Activated CD8-positive, alpha-beta memory T cell treated with anti-CD3 and anti-CD28 coated beads, Interleukin-2, amount 50 U/mL, for 4 hours (primary cell): ENCODE measurements at places on chromosomes 13 and 19.

GRCh38 chr13:62510906-62511655 is 1095.4 kb upstream of the PCDH20 start:
- no peak for DNase-seq

- peak; percentile 41 for DNase-seq
Observed at GRCh38 chr19:12938779-12939601, 581 bp downstream of the CALR start.

DNA sequence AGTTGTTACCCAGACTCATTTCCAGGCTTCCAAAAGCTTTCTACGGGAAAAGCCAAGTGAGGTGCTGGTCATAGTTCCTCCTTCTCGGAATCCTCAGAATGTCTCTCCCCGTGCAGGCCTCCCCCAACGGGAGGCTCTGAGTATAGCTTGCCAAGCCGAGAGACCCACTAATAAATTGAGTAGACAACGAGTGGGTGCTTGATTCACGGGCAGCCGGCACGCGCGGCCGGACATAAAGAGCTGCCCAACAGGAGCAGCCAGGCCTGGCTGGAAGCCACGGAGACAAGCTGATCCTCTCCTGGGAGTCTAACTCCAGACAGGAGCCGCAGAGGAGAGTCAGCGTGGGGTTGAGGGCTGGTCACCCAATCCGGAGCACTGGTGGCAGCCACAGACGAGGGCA is 43.4 kb upstream of the MEDAG start:
- DNase-seq = no peak

DNA sequence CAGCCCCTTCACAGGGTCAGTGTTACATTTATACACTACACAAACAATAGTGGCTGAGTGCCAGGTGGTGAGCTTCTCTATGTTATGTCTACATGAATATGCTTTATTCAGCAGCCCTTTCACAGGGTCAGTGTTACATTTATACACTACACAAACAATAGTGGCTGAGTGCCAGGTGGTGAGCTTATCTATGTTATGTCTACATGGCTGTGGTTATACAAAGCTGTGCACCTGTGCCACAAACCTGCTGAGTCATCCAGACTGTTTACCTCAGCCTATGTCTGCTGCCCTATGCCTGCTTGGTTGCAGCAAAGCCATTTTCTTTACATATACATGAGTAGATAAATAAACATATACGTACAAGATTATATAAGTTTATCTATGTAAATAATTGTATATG is 76.5 kb downstream of the ZNF726 start:
- DNase-seq = no peak

DNA sequence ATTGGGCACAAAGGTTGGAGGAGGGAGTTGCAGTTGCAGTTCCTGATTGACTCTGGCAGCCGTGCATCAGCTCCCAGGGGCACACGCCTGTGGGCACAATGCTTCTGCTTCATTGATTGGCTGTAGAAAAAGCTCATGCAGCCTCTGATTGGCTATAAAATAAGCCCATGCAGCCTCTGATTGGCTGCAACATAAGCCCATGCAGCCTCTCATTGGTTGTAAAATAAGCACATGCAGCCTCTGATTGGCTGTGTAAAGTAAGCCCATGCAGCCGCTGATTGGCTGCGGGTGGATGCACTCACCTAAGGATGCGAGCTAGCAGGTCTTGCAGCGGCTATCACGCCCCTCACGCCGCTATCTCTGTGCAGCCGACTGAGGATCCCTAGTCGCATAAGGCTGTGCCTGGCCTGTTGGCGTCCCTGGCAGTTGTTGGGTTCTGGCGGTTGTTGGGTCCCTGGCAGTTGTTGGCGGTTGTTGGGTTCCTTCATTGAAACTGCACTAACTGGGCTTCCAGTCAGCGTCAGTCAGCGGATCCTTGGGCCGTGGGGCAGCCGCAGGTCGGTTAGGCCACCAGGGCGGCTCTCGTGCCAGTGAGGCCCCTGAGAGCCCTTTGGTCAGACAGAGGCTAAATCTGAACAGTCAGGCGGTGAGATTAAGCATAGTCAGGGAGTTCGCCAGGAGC is at the start of gene SIGLECL1:
Gene SIGLECL1 (plus strand): TSS at position 295 of the 682 bp plus-strand sequence. CDS start 12,993 bp downstream, outside the sequence.
- no peak for DNase-seq

- DNase-seq = no peak
Observed at GRCh38 chr13:98913741-98914140, 64.1 kb downstream of the DOCK9 start.

DNA sequence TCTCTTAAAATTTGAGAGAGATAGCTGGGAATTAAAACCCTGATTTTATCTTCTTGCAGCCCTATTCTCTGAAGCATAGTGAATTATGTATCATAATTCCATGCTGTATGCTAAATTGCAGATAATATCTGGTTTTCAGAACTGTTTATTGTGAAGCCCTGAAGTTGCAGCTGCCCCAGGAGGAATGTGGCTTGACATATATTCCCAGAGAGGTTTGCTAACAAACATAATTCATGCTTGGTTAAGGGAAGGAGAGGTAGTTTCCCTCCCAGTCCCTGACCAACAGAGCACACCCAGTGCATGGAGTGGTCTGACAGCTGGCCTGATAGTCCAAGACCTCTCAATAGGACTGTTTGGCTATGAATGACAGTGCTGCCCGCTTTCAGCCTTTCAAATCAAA is 500.6 kb upstream of the MIR17HG start:
- DNase-seq = no peak

DNA sequence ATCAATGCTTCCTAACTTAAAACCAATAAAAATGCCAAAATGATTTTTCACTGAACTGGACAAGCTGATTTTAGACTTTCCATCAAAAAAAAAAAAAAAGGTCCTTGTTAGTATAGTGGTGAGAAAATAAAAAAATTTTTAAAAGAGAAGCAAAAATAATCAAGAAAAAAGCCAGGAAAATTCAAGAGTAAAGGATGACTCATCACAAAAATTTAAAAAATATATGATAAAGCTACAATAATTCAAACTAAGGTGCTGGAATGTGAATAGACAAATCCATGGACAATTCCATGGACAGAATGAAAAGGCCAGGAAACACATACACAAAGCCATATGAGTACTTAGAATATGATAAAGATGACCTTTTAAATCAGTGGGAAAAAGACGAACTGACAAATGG is 26.1 kb downstream of the ALG5 start:
- DNase-seq = no peak

- DNase-seq = no peak
Observed at GRCh38 chr13:74052402-74052928, 81.7 kb downstream of the KLF12 start.

- no peak for DNase-seq
Observed at GRCh38 chr19:38250821-38251563, 5.2 kb downstream of the PPP1R14A start.

- no peak for DNase-seq
Observed at GRCh38 chr13:104785952-104786351, 1719.7 kb upstream of the SLC10A2 start.

- no peak for DNase-seq
Observed at GRCh38 chr19:43634872-43635560, 4.6 kb downstream of the CADM4 start.

DNA sequence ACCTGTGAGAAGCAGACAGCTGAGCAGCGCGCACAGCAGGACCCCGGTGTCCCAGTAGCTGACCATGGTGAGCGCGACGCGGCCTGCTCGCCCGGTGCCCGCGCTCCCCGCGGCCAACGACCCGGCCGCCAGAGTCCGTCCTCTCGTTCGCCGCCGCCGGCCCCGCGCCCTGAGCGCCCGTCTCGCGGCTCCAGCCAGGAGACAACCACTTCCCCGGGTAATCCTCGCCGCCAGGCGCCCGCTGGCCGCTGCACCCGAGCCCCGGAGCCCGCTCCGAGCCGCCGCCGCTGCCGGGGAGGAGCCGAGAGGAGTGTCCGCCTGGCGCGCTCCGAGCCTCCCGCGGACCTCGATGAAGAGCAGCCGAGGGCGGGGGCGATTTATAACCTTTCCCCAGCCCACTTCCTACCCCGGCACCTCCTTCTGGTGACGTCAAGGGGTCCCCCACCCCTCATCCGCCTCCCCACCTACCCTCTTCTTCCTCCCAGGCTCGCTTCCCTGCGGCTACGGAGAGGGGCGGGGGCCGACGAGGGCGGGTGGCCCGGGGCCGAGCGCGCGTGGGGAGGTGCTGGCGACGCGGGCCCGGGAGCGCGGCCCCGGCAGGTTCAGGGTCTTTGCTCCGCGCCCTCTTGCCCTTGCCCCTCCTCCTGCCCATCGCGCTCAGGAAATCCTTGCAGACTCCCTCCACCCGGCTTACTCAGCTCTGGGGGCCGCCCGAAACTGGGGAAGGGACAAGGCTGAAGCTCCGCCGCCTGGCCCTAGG is at the start of gene FLT1:
Gene FLT1 (minus strand): TSS at position 351 of the 760 bp plus-strand sequence. CDS start 285 bp downstream, at position 66.
- peak; percentile 56 for DNase-seq

GRCh38 chr13:40254394-40254793 is 412.0 kb downstream of the FOXO1 start:
- no peak for DNase-seq

- DNase-seq = no peak
Observed at GRCh38 chr19:47520839-47521238, 6.0 kb upstream of the NAPA start.

DNA sequence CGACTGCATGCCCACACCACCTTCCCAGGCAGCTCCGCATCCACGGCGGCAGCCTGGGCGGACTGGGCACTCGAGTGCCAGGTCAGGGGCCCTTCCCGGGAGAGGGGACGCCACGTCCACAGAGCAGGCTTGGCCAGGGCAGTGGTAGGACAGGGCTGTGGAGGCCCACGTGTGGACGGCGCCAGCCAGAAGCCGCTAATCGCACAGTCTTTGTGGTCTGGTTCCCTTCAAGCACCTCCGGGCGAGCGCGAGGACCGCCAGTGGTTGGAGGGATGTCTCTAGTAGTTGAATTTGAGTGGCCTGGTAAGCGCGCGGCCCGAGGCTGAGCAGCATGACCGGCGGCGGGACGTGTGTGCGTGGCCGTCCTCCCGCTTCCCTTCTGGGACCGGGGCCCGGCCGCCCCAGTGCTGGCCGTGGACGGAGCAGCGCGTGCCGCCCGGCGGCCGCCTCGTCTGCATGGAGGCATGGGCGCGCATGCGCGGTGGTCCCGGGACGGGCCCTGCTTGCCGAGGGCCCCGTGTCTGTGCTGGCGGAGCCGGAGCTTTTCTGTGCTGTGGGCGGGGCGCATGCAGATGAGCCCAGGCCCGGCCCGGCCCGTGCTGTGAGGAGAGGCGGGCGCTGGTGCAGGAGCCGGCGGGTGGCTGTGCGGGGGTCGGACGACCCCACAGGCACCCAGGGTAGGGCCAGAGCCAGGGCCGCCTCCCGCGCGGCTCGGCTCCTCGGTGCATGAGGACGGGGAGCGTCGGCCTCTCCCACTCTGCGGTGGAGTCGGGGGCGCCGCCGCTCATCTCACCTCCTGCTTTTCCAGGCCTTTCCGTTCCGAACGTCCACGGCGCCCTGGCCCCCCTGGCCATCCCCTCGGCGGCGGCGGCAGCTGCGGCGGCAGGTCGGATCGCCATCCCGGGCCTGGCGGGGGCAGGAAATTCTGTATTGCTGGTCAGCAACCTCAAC is 8.6 kb downstream of the PTBP1 start:
- no peak for DNase-seq

DNA sequence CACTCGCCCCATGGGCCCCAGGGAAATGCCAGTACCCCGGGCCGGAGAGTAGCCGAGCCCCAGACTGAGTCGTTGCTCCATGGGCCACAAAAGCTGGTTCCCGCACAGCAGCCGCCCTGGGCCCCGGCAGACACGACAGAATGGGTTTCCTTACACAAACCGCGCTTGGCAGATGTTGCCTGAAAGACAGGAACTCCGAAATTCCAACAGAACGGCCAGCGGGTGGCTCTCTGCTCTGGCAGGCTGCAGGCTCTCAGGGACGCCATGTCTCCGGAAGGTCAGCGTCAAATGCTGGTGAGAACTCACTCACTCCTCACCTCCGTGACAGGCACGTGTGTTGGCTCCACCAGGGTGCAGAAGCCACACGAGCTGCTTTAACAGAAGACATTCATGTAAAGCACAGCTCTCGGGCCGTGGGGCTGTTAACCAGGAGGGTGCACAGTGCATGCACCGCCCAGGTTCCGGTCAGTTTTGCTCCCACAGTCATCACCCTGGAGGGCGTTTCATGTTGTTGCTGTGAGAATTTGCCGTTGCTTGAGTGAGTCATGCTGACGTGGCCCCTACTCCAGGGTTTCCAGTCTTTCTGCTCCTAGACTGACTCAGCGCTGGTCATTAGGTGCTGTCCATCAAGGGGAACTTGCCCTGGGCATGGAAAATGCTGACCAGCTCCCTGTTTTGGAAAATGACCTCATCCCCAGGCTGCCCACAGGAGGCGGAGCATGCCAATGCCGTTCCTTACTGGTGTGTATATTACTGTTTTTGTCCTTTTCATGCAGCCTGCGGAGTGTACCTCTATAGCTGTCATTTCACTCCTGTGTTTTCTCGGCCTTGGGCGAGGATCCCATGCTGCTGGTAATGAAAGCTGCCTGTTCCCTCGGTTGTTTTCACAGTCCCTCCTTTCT is 44.8 kb downstream of the ANKRD10 start:
- no peak for DNase-seq

- DNase-seq = no peak
Observed at GRCh38 chr13:45700971-45701900, 884 bp upstream of the CBY2 start.

- peak; percentile 74 for DNase-seq
Observed at GRCh38 chr19:15264061-15264932, 32.0 kb upstream of the EPHX3 start.

DNA sequence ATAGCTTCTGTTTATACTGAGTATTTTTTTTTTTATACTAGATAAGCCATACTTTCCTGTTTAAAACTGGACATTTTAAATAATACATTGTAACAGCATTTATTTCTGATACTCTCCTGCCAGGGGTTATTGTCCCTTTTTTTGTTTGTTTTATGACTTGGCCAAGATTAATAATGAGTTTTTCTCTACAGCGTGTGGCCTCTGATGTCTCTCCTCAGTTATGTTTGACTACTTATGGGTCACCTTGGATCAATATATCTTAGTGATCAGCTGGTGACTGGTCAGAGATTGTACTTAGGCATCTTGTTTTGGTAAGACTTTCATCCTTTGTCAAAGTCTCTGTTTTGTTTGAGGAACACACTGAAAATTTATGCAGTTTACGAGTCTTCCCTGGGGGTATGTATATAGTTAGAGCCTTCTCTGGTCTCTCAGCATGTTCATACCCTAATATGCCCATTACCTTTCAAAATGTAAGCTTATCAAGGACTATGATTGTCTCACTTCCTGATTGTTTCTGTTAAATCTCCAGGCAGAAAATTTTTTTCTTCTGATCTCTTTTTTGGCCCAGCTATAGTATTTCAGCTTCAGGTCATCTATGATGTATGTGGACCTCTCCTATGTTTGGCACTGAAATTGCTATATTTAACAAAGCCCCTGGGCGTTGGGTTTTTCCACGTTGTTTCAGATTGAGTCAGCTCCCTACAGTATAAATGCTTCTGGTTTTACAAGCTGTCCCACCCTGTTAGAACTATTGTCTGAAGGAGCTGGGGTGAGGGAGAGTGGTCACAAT is 87.9 kb downstream of the URI1 start:
- no peak for DNase-seq

GRCh38 chr19:4870025-4870700 is 2.7 kb upstream of the PLIN3 start:
- DNase-seq = no peak

- DNase-seq = no peak
Observed at GRCh38 chr19:48770266-48770665, 14.9 kb downstream of the FGF21 start.

DNA sequence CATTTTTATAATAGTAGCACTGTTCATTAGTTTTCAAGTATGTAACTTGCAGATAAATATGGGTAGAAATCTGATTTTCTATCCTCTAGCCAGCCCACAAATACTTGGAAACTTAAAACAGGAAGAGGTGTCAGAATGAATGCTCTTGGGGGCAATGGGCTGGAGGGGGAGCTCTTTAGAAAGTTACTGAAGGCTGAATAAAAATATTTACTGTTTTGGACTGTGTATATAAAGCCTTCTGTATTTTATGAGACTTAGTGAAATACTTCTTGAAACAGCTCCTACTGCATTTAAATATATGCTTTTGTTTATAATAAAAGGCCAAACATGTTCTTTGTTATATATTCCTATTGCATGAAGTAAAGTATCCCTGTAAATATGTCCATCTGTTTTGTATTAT is 138.8 kb downstream of the RGCC start:
- DNase-seq = no peak
